ENCODE measurements at places on chromosomes 5 and 9.

DNA sequence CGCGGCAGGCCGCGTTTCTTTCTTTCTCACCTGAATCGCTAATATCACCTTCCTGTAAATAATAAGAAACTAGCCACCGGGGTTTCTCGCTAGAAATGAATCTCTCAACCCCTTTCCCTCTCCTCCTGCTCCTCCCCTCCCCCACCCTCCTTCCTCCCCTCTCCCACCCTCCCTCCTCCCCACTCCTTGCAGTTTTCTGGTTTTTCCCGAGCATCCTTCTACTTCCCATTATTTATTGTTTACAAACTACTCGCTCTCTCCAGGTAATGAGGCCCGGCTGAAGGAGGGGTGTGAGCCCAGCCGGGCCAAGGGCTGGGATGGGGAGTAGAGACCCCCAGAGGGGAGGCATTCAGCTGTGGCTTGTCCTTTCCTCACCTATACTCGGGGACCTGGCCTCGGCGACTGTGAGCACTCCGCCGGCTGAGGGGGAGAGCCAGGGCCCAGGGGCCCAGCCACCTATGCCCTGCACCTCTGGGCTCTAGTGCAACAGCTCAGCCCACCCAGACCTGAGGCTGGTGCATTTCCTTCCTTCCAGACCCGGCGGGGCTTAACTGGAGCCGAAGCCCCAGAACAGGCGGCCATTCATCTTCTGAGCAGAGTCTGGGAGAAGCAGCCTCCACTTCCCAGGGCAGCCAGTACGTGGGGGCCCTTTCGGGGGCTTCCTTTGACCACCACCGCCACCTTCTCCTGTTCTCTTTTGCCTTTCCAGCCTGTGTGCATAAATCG lies 2.1 kb upstream of the IRX4 start:
- DNase-seq, result no peak

- DNase-seq, result no peak
Observed at GRCh38 chr9:120524863-120525262, 55.1 kb downstream of the CDK5RAP2 start.

GRCh38 chr9:13967011-13967410 lies 346.9 kb downstream of the NFIB start:
- no peak for DNase-seq

- DNase-seq, result no peak
Observed at GRCh38 chr5:142095035-142095434, 13.5 kb upstream of the NDFIP1 start.

DNA sequence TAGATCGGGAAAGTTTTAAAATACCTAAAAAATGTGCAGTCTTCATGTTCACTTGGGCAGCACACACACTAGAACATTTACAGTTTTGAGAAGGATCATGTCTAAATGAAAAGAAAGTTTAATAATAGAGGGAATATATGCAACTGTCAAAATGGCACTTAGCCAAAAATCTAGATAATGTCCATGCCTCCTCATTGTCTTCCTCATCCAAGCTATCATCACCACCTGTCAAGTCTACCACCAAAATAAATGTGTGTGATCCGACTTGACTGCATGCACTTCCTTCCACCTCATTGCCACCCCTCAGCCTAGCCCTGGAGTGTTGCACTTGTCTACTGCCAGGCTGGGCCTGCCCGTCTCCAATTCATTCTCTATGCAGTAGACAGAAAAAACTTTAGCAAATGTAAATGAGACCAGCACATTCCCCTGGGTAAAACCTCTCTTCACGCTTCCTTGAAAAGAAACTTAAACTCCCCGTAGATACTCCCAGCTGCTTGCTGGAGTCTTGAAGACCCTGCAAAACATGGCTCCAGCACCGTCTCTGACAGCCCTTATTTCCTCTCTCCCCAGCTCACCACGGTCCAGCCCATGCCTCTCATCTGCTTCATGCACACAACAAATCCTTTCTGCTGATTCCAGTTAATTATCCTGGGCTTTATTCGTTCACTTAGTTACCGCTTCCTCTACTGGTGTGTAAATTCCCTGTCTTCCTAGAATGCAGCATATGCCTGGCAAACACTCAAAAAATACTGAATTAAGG lies 66.9 kb downstream of the FANCC start:
- no peak for DNase-seq

DNA sequence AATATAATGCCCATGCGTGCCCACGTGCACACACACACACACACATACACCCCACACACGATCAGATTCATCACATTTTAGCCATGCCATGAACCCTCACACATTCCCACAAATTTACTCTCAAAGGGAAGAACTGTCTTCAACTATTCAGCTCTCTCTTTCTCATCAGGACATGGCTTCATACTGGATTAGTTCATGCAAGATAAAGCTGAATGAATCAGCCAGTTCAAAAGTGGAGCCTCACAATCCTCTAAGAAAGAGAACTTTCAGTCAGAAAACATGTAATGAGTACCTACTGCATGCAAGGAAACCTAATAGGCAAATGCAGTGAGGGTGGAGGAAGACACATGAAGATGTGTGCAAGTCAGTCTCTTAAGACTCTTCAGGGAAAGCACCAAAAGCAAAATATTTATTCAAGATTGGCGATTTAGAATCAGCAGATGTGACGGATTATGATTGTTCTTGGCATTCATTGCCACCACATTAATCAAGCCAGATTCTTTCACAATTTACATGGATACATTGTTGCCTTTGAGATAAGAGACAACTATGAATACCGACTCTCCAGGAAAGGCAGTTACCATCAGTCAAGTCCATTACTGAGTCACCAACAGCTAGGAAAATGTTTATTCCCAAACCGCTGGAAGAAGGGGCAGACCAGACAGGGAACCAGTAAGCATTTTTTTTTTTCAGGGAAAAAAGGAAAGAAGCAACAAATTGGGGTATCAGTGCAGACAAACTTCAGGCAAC lies 30.3 kb upstream of the PUM3 start:
- no peak for DNase-seq

DNA sequence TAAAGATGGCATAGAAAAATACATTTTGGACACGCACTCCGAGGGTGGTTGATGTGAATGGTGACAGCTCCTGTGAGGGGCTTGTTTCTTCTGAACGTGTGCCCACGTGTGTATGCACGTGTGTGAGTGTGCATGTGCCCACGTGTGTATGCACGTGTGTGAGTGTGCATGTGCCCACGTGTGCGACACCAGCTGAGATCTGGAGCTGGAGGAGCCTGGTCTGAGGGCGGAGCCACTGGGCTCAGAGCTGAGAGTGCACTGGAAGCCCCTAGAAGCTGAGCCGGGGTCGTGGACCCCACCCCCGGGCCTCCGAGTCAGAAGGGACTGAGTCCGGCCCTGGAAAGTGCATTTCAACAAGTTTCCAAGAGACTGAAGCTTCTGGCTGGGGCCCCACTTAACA lies 282.5 kb upstream of the IRX4 start:
- DNase-seq, result no peak

DNA sequence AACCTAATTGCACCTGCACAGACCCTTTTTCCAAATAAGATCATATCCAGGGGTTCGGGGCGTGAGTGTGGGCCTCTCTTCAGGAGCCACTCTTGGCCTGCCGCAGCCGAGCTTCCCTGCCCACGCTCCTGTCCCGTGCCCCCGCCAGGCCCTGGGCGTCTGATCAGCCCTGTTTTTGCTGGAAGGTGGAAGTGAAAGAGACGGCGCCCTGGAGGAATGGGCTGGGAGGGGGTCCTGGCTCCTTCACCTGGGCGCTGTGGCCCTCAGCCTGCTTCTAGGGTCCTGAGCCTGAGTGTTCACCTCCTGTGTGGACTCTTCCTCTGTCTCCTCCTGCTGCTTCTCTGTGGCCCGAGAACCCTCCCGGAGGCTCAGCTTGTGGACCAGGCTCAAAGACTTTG lies 11.2 kb upstream of the COL5A1 start:
- peak; percentile 18 for DNase-seq

- DNase-seq, result no peak
Observed at GRCh38 chr5:10904862-10905432, 143.9 kb upstream of the DAP start.

DNA sequence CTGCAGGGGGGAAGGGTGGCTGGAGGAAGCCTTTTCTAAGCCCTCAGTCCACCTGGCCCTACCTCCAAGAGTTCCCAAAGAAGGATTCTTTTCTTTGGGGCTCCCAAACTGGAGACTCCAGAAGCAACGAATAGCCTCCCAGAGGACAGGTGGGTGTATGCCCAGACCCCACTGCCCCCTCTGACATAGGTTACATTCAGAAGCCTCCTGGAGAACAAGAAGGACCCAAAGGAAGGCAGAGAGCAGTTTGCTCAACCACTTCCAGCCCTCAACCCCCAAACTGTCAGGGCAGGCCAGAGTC lies 10.3 kb downstream of the HK3 start:
- DNase-seq, result no peak

DNA sequence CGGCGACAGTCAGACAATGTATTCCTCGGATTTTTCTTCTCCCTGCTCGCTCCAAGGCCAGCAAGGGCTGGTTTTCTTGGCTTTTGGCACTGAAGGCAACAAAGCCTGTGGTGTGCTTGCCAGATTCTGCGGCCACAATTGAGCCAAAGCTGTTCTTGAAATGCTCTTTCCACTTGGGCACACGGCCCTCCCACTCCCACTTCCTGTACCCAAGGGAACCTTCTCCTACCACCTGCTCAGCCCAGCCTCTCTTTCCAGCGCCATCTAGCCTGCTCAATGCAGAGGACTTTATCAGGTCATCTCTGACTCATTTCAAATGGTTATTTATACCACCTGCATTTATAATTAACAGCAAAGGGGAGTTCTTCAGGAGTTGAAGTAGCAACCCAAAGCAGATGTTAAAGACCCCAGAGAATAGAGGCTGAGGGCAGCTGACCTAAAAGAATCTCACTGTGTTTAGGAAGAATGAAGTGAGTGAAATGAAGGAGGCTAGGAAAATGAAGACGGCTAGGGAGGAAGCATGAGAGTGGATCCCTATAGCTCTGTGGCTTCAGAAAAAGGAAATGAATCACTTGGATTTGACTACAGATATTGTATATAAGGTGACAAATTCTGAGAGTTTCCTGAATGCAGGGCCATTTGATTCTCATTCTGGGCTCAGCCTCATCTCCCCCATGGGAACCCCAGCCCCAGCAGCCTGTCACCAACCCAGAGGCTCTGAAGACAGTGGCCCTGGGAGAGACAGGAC lies 439.0 kb downstream of the ENC1 start:
- DNase-seq, result no peak

GRCh38 chr5:91146905-91147600 lies 236.1 kb downstream of the ARRDC3 start:
- DNase-seq, result no peak

- DNase-seq, result no peak
Observed at GRCh38 chr5:167678481-167678880, 613.0 kb upstream of the WWC1 start.

DNA sequence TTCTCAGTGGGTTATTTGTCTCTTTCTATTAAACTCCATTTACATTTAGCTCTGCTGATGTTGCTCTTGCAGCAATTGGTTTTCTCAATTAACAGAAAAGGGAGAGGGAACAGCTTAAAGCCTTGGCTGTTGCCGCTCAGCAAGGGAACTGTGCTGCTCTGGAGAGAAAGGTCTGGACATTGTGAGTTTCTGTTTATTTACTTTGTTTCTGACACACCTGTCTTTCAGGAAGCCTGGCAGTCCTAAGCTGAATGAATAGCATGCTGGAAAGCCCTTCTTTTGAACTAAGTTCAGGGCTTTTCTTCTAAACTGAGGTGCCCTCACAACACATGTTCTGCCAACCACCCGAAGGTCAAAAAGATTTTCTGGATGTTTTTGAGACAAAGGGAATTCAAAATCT lies 491.9 kb downstream of the PDE4D start:
- DNase-seq, result no peak

GRCh38 chr5:72101828-72102227 lies 5.4 kb upstream of the MAP1B start:
- no peak for DNase-seq

GRCh38 chr9:110541950-110542349 lies 37.6 kb downstream of the SVEP1 start:
- DNase-seq, result no peak

- DNase-seq, result no peak
Observed at GRCh38 chr5:154058055-154059038, 19.6 kb downstream of the MFAP3 start.

DNA sequence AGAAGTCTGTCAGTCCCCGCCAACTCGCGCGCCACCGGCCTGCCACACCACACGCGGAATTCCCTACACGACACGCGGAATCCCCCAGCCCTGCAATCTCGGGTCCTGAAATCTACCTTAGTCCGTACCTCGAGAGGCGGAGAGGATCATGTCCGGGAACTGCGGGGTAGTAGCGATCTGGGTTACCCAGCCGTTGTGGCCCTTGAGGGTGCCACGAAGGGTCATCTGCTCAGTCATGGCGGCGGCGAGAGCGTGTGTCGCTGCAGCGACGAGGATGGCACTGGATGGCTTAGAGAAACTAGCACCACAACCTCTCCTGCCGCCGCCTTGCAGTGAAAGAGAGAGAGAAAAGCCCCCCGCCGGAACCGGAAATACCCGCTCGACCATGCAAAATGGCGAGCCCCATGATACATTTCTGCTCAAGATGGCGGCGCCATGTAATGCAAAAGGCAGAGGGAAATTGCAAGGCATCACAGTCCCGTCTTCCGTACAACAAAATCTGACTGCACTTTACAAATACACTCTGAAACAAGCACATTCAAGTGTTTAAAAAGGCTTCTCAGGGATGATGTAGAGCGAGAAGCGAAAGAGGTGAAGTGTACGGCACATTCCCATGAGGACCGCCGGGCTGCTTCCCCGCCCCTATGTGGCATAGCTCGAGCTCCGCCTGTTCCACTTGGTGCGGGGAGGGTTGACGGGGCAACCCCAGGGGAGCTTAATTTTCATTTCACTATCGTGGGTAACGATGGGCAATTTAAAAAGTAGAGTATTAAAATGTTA lies at the start of gene RACK1:
RACK1 (minus strand) TSS at position 343 of the 780 bp plus-strand sequence; CDS start at position 237, 106 bp downstream.
- DNase-seq, result peak; percentile 88

DNA sequence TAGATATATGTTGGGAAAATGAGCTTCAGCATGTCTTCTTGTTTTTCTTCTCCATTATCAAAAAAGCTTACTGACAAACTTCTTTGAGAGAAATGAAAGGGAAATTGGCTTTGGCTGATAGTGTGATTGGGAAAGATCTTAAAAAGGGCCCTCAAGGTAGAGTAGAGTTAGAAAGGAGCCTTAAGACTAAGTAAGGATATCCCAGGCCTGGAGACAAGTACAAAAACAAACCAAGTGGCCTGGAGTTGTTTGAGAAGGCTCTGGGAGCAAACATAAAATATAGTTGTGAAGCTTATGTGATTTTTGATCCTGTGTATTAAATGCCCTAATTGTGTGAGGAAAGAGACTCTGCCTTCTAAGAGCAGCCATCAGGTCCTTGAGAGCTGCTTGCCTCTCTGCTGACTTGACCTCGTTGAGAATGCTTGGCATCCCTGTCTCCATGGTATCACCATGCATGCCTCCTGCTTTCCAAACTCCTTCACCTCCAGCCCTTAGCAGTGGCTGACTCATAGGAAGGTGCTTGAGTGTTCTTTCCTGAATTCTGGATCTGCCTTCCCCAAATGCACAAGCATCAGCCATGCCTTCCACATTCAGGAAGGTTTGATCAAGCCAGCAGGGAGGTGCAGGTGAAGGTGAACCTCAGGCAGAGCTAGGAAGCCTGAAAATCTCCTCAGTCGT lies 78.9 kb downstream of the SMARCA2 start:
- no peak for DNase-seq

GRCh38 chr9:81915801-81916505 lies 12.3 kb upstream of the SPATA31D4 start:
- DNase-seq, result no peak

GRCh38 chr5:38420246-38420645 lies 136.2 kb downstream of the LIFR start:
- no peak for DNase-seq
